ENCODE measurements at places on chromosomes 2 and 18.

DNA sequence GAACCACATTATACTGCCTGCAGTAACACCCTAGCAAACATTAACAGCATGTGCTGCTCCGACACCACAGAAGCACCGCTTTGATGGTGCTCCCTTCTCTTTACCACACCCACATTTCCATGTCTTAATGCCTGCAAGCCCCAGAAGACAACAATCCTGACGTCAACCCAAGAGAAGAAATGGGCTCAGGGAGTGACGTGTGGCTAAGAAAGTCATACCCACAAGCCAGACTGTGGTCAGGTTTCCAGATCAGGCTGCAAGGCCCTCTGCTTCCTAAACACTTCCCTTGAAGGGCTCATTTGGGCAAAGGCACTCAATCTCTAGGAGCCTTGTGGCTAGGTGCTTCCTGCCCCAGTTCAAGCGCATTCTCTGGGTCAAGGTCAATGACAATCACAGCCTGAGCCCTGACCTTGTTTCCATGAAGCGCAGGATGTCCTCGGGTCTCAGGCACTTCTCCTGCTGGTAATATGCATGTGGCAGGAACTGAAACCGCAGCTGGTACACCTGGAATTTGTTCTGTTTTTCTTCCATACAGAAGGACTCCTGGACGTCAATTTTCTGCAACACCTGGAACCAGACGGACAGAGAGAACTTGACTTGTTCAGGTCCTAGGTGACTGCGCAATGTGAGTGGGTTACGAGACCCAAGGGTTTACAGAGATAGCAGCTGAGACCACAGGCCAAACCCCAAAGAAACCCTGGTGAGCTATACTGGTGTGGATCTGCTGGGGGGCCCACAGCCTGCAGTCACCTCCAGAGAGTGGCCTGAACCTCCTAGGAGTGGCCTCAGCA lies 67.2 kb downstream of the POLR1A start:
- DNase-seq, result no peak

GRCh38 chr2:163269374-163270021 lies 430.9 kb upstream of the KCNH7 start:
- DNase-seq, result no peak

DNA sequence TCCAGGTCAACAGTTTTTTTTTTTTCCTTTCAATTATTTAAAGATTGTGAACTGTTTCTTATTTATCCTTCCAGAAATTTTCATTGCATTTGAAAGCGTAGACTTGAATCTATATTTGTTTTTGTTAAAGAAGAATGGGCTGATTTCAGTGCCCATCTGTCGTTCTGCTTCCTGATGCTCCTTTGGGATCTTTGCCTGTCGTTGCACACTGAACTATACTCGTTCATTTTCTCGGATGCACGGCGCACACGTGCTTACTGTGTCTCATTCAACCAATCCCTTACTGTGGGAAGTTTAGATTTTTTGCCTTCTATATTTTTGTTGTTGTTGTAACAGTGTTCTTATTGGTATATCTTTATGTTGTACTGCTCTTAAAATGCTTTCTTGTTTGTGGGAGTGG lies 149.7 kb downstream of the VAPA start:
- DNase-seq, result no peak

DNA sequence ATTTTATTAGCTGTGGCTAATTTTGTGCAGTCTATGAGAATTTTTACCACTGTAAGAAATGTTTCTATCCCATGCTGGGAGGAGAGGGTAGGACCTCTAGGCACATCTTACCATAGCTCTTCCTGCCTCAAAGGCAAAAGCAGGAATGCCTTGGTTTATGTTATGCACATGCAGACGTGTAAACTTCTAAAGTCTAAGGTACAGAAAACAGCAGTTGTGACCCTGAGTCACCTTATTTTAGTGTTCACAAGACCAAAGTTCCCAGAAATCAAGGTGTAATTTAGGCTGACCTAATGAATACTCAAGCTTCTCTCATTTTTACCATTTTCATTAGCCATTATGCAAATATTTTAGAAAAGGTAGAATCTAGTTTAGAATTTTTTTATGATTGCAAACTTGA lies 15.4 kb upstream of the WIPF1 start:
- DNase-seq, result no peak

DNA sequence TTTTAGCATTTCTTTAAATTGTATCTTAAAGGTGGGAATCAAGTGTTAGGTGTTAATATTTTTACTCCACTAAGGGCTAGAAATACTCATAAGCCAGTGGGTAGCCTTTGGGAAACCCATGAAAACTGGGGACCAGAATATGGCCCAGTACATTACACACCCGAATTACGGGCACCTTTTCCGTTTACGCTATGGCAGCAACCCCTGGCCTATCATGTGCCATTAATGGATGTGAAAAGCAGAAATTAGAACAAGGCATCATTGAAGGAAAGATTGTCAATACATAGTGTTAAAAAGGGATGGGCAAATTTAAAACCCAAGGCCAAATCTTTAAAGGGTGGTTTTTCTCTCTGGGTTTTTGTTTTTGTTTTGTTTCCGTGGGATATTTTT lies 781 bp downstream of the FARP2 start:
- DNase-seq, result no peak

- DNase-seq, result no peak
Measured at GRCh38 chr2:85413592-85414420, 3.6 kb upstream of the CAPG start.

- peak; percentile 50 for DNase-seq
Measured at GRCh38 chr2:176092270-176093144, at the start of gene HOXD13. TSS of gene HOXD13 (plus strand) at chr2:176092721. CDS start at chr2:176092891, 170 bp downstream.

GRCh38 chr2:157785866-157786662 lies 90.1 kb downstream of the ACVR1 start:
- DNase-seq, result no peak

DNA sequence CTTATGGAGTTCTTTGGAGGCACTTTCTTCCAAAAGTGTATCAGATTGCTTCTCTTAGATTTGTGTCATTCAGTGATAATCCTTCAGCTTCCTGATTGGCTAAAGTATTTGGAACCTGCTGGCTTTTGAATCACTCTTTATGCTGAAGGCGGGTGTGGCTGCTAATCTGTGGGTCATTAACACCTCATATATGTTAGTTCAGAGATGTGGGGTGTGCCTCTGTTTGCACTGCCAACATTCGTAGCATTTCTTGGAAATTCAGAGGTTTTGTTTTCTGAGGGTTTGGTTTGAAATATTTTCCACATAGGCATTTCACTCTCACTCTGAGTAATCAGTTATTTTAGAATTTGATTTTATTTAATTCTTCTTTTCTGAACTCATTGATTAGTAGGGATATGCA lies 1604.4 kb upstream of the ACVR2A start:
- no peak for DNase-seq

- DNase-seq, result no peak
Measured at GRCh38 chr2:56313500-56313921, 129.7 kb downstream of the CCDC85A start.

DNA sequence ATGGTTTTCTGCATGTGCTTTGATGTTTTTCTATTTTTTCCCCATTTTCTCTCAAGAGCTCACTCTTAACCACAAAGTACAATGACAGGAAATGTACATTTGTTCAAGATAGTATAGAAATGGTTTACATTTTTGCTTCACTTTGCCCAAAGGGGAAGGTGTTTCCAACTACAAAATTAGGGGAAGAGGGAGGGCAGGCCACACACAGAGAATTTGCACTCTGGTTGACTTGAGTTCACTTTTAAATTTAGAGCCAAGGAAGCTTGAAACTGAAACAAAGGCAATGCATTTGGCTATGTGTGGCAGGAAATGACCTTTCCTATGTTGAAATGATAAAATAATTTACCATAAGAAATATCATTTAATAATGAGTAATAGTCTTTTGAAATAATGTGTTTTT lies 19.1 kb upstream of the VIT start:
- DNase-seq, result no peak

GRCh38 chr18:9683418-9684396 lies 24.4 kb upstream of the RAB31 start:
- no peak for DNase-seq

DNA sequence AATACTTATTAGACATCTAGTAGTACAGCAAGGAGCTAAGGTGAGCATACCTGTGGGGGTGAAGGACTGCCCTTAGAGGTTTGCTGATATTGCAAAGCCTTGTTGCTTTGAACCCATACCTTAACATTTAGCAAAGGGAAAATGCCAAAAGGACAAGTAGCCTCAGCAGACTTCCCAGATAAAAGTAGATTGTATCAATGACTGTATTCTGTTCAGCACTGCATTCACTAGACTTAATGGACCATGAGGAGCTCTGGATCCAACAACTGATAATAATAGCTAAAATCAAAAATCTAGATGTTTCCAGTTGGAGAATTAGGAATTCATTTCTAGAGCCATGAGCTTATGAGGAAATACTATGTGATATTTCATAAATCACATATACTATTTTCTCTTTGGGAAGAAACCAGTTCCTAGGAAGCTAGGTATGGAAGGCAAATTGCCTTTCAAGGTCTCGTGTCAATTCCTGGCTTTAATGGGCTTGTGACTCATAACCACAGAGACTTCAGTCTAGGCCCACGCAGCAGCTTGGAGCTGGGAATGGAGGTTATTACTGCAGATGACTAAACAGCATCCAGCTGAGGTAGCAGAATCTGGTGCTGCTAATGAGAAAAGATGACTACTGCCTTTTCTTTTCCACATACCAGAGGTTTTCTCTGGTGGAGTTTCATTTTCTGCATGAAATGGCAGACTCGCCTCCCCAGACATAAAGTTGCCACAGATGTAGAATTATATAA lies 191.2 kb upstream of the NABP1 start:
- DNase-seq, result peak; percentile 34

DNA sequence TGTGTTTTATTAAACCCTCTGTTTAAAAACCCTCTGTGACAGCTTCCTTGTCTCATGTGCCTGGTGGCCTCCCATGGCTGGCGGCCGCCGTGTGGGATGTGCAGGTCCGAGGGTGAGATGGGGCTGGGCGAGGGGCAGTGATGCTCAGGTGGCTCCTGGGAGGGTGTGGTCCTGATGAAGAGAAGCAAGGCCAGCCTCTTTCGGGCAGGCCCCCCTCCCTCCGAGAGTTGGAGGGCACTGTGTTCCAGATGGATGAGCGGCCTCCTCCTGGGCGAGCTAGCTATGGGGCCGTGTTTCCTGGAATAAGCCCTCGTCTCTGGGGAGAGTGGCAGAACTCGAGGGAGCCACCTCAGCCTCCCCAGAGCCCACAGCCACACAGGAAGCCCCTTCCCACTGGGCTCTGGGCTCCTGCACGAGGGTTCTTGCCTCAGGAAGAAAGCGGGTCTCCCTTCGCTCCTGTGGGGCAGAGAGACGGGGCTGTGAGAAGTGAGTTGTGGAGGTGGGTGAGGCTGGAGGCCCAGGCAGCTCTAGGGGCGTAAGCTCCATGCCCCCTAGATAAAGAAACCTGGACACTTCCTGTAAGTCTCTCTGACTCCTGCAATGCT lies 72.1 kb downstream of the ASB1 start:
- DNase-seq, result no peak

GRCh38 chr2:120536141-120536540 lies 190.2 kb downstream of the INHBB start:
- no peak for DNase-seq

GRCh38 chr2:10348891-10349290 lies 46.2 kb downstream of the HPCAL1 start:
- no peak for DNase-seq

- no peak for DNase-seq
Measured at GRCh38 chr2:28539118-28539541, 43.3 kb downstream of the PLB1 start.

GRCh38 chr2:169734169-169734847 lies 676 bp downstream of the KLHL23 start:
- DNase-seq, result no peak

DNA sequence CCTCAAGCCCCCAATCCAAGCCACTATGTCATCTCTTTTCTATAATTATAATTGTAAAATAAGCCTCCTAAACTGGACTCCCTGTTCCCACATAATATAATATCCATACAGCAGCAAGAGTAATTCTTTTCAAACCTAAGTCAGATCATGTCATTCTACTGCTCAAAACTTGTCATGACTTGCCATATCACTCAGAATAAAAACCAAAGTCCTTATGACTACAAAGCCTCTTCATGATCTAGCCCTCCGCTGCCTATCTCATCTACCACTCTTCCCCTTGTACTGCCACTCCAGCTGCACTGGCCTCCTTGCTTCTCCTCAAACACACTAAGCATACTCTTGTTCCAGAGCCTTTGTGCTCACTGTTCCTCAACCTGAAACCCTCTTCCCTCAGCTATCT lies 69.9 kb downstream of the MEMO1 start:
- no peak for DNase-seq

DNA sequence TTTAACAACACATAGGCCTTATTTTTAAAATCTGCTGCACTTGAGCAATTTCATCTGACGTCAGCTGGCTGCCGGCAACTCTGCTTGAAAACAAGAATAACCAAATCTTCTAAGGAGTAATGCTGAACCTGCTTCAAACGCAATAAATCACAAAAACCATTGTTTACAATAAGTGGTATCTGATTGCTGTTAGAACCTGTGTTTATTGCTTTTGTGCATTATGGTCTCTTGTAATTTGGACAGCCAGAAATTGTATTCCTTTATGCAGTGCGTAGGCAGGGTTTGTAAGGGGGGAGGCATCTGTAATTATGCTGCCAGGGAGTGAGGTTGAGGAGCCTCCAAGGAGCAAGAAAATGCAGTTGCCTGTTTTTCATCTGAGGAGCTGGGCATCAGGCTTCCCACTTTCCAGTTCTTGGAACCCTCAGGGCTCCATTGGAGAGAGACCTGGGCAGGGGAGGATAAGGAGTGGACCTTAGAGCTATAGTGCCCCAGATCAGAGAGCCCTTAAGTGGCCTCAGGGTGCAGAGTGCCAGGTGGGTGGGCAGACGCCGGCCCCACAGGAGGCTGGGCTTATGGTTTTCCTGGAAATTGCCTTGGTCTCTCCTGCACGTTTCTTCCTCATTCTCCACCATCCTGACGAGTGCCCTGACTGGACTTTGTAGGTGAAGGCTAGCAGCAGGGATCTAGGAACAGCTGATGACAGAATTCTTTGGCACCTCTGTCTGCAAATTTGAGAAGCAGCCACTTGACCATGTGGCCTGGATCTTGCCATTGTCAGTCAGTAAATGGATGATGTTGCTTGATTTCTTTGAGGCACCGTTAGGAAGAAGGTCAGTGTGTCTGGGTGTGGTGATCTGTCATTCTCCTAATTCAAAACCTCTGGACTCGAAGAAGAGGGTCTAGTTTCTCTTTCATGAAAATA lies 129.2 kb downstream of the KLHL29 start:
- DNase-seq, result no peak

- DNase-seq, result no peak
Measured at GRCh38 chr2:151908204-151908882, 80.1 kb upstream of the ARL5A start.

DNA sequence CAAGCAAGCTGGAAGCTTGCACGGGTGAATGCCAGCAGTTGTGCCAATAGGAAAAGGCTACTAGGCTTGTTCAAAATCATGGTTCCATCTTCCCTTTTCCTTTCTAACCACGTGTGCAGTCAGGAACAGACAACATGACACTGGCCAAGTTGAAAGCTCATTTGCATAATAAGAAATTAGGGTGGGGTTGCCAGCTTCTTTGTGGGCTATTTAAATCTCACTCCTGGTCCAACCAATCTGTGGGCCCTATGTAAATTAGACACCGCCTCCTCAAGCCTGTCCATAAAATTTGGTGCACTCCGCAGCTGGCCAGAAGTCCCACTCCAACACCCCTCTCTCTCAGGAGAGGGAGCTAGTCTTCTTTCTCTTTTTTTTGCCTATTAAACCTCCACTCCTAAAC lies 1948.4 kb upstream of the PIK3C3 start:
- DNase-seq, result peak; percentile 8

GRCh38 chr2:191166111-191166755 lies 15.4 kb upstream of the STAT4 start:
- DNase-seq, result peak; percentile 85

Data from NCI-H526 (cell line).